Esophagus squamous epithelium (tissue), 5 donors: ENCODE measurements at places on chromosomes 3 and 15. TPM values are rescaled to one million over a fixed set of nuclear protein-coding genes. Genes with fewer than 3 reads are reported as not detected.
A peak's percentile ranks its signal among the peaks of the same experiment; 100 is the strongest.

Gene GOLGA6L10
- 7.4 TPM for total RNA-seq

Gene LRRC31
- not detected for total RNA-seq

Gene CCR9
- not detected for total RNA-seq

Gene SLC6A11
- 6.2 TPM for total RNA-seq

Gene ITIH1
- total RNA-seq = not detected

Gene C2CD4A
- total RNA-seq = 0.19 TPM

Gene SCN11A
- total RNA-seq = not detected

Gene RASL12
- 3.2 TPM for total RNA-seq

Gene ST8SIA2
- total RNA-seq = not detected

Gene MYO5C
- 23.3 TPM for total RNA-seq

Gene GOLGA8M
- total RNA-seq = not detected

DNA sequence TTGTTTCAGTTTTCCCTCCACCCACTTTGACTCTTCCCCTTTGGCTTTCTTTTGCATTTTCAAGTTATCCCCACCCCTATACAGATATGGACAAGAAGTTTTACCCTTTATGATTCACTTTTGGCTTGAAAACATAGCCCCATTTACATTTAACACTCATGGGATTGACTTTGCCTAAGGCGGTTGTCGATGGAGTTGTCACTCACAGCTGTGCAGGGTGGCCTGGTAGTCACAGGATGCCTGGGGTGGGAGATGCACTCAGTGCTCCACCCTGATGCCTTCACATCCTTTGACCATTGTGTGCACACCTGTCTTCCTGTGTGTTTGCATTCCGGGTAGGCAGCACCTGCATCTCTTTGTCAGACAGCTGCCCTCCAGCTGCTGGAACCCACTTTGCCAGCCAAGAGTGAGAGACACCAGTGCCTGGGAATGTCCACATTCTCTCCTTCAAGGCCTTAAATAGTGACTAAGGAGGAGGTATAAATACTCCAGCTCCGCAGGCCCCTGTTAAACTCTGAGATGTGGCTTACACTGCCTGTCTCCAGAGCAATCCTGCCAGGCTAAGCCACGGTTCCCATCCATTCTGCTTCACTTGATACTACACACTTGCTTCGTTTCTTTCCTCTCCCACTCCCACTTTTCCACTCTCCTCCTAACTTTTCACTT is 191.5 kb upstream of the SLC24A5 start:
- no peak for DNase-seq

DNA sequence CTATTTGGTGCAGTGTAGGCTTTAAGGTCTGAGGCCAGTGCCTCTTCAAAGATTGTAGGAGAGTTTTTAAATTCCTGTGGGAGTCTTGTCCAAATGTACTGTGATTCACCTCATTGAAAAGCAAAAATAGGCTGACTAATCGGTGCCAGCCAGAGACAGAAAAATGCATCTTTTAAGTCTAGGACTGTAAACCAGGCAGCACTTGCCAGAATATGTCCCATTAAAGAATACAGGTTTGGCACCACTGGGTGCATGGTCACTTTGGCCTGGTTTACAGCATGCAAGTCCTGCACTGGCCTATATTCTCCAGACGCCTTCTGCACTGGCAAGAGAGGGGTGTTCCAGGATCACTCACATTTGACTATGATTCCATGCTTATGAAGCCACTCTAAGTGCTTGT is 20.3 kb upstream of the NOX5 start:
- no peak for DNase-seq

- no peak for DNase-seq
Measured at GRCh38 chr15:33584797-33585196, 274.0 kb downstream of the RYR3 start.

GRCh38 chr3:174431717-174432116 is 427.4 kb upstream of the NAALADL2 start:
- DNase-seq = no peak

DNA sequence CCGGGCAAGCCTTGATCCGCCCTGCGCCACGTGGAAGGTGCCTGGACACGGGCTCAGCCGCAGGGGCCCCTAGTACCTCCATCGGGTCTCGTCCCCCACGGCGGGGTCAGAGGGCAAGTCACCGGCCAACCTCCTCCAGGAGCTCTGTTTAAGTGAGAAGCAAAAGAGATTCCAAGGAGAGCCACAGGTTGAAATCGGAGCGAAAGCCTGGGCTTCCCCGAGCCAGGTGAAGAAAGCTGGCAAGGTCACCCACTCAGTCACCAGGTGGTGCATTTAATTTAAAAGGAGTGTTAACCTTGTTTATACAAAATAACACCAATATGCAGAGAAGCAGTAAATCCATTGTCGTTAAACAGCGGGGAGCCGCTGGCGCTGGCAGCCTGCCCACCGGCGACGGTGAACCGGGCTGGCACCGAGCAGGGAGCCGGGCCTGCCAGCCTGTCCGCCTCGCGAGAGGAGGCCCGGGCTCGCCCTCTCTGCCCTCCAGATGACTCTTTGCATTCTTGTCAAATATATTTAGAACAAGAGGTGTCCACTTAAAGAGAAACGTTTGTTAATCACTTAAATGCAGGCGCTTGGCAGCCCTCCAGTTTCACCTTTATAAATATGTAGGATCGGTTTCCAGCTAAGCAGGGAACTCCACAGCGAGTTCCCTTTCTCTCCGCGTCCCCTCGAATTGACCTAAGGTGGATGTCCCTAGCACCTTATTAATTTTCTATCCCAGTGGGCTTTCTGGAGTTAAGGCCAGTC is 277.3 kb upstream of the NR2F2 start:
- no peak for DNase-seq

- no peak for DNase-seq
Measured at GRCh38 chr3:150599611-150600297, 3.4 kb upstream of the SELENOT start.

DNA sequence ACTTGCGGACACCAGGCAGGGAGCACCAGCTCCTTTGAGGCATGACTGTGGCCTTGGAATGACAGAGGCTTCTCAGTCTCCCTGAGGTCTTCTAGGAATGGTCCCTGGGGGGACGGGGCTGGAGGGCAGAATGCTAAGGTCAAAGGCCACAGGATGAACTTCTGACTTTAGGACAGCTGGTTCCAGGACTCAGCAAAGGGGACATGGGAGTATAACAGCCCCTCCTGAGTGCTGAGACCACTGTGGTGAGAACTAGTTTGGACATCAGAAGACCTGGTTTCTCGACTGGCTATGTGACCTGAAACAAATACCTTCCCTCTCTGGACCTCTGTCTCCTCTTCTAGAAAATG is 17.8 kb downstream of the ITGA11 start:
- no peak for DNase-seq

- DNase-seq = no peak
Measured at GRCh38 chr3:146539315-146539714, 5.1 kb downstream of the PLSCR1 start.

DNA sequence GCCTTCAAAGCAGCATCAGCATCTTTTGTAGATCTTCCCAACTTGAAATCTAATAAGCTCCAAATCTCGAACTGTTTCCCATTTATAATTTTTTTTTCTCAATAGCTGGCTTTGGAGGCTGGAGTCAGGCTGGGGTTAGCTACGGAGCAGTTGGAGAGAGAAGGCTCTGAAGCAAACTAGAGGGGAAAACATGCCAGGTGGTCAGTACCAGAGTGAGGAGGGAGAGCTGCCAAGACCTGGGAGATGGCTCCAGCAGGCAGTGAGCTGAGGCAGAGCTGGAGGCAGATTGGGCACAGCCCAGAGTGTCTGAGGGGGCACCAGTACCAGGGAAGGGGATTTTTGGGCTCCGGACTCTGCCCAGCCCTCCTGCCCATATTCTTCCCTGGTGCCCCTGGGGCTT is 311.2 kb downstream of the RPLP1 start:
- DNase-seq = no peak

DNA sequence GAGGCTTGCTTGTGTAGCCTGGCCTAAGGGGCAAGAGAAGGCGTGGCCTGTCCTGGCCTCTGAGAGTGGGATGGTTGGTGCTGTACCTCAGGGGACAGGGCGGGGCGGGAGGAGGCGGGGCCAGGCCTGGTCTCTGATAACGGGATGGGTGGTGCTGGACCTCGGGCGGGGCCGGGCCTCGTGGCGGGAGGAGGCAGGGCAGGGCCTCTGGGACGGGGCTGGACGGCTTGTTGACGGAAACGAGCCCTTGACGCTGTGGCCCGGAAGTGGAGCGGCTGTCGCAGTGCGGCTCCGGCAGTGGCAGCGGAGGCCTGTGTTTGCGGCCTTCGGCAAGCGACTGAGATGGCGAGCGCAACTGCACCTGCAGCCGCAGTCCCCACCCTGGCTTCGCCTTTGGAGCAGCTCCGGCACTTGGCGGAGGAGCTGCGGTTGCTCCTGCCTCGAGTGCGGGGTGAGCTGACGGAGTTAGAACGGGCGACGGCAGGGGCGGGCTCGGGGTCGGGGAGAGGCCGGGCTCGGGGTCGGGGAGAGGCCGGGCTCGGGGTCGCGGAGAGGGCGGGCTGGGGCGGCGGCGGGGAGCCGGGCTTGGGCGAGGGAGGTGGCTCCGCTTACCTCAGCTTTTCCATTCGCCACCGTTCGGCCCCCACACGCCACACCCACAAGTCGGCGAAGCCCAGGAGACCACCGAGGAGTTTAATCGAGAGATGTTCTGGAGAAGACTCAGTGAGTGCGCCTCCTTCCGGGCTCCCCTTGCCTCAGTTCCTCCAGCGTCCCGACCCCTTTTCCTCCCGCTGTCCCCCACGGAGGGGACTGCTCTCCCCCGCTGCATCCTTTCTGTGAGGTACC is at the start of gene CCNDBP1:
Gene CCNDBP1 (plus strand): TSS at position 247 of the 846 bp plus-strand sequence. CDS start 96 bp downstream, at position 343.
- DNase-seq = peak; percentile 86

DNA sequence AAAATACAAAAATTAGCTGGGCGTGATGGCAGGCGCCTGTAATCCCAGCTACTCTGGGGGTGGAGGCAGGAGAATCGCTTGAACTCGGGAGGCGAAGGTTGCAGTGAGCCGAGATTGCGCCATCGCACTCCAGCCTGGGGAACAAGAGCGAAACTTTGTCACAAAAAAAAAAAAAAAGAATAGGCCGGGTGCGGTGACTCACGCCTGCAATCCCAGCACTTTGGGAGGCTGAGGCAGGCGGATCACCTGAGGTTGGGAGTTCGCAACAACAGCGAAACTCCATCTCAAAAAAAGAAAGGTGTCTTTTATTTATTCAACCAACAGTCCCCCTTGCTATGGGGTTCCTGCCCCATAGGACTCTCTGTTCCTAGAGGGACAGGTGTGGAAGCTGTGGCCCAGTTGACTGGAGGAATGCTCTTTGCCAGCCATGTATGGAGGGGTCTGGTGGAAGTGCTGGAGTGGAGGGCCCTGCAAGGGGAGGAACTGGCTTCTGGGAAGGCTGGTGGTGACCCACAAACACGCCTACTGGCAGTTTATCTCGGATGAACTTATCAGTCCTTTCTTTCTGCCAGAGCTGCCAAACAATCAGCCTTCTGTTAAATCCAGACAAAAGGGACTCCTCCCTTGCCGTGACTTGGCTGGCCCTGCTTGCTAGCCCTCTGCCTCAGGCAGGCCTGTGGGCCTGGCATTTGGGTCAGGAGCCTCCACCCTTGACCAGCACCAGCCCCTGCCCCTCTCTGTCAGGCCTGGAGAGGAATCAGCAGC is 4.6 kb upstream of the DAG1 start:
- no peak for DNase-seq

- DNase-seq = no peak
Measured at GRCh38 chr3:7086417-7086816, 225.5 kb downstream of the GRM7 start.

DNA sequence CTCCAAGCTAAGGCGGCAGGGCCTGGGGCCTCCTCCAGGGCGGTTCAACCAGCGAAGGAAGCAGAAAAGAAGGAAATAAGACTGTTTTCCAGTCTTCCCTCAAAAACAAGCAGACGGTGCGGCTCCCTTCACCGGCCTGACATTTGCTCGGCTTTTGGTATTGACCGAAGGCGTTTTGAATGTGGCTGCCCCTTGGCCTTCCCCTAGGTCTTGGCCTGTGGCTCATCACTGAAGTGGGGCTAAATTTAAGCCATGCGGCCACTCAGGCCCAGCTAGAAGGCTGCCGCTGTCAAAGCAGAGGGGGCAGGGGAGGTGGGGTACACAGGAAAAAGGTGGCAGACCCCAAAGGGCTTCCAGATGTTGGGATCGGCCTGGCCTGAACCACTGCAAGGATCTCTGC is 86.2 kb downstream of the SRGAP3 start:
- DNase-seq = no peak

GRCh38 chr3:73605861-73606260 is 18.9 kb downstream of the PDZRN3 start:
- DNase-seq = no peak

DNA sequence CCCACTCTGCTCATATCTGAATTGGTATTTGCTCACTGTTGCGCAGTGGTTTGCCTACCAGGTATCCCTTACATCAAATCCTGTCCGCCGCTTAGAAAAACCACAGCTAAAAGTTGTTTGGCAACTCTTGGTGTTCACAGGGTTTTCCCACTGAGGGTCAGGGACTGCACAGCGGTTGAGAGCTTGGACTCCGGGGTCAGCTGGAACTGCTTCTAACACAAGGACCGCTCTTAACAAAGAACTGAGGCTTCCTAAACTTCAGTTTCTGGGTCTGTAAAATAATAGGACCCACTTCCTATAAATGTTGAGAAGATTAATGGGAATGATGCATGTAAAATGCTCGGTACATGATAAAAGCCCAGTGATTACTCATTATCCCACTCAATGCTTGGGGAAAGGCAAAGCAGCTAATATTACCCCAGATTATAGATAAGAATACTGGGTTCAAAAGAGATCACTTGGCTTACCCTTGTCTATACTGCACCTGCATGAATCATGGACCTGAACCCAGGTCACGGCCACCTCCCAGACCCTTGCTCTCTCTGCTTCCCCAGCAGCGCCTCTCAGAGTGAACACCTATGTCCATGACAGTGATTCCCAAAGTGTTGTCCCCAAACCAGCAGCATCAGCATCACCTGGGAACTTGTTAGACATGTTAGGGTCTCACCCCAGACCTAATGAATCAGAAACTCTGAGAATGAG is 36.1 kb downstream of the LIPC start:
- DNase-seq = no peak

GRCh38 chr3:63142681-63143080 is 135.4 kb upstream of the SYNPR start:
- no peak for DNase-seq

DNA sequence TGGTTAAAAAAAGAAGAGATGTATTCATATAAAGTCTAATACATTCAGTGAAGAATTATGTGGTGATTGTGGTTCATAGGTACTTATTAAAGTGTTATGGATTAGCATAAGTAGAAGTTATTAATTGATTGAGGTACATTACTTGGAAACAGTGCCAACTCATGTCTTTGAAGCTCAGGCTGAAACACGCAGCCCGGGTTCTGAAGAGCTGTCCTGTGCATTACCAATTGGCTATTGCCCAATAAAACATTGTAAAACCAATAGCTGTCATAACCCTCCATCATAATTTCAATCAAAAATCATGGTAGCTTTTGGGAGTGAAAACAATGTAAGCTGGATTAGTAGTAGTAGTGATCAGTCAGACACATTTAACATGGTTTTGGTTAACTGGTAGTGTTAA is 560.1 kb downstream of the MCTP2 start:
- DNase-seq = no peak

DNA sequence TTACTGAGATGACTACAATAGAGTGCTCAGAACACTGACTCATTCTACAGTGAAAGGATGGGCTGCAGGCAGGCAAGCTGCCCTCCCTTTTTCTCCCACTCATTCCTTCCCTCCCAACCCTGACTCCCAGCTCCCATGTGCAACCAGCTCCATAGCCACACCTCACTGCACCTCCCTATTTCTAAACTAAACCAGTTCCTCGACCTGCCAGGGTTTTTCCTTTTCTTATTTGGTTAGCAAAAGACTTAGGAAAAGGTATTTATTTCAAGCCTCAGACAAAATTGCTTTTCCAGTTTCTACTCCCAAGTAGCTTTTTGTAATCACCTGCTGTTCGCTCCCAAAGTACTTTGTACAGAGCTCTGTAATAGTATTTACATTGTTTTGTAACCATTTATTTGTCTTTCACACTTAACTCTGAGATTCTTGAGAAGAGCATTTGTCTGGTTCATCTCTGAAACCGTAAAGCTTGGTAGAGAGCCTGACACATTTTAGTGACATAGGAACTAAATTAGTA is 2.2 kb downstream of the AADAC start:
- no peak for DNase-seq
